ENCODE measurements at places on chromosomes 16 and 17.

GRCh38 chr16:55658898-55659420 lies 3.2 kb downstream of the SLC6A2 start:
- no peak for DNase-seq

- no peak for DNase-seq
Measured at GRCh38 chr16:15642557-15643047, 352 bp downstream of the MARF1 start.

DNA sequence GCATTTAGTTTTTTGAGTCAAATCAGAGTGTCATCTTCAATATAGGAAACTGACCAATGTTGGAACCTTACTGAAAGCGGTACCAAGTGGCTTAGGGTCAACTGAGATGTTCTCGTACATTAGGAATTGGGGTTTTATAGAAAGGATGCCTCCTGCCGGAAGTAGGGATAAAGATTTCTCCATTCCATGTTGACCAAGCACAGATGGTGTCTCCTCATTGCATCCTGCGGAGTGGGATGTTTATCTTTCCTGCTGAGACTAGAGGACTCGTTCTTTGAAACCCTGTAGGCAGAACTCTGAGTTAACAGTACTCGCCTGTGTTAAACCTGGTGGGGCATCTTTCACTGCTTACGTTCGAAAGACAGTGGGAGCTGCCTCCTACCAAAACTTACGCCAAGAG lies 1.4 kb downstream of the SHISA6 start:
- DNase-seq = no peak

DNA sequence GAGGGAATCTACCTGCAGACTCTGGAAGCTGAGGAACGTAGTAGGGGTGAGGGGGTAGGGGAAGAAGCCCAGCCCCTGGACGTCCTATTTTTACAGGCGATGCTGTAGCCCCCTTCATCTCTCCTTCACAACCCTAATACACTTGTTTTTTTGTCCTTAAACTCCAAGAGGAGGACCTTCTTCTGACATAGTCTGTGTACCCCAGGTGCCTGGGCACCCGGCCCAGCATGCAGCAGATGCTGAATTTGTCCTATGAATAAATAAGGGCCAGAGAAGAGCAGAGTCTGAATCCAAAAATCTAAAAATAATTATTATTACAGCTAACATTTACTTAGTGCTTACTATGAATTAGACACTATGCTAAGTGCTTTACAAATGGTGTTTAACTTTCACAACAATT lies 5.1 kb downstream of the KIF18B start:
- DNase-seq = no peak

GRCh38 chr17:40551091-40551878 lies 14.0 kb downstream of the CCR7 start:
- DNase-seq = peak; percentile 100

DNA sequence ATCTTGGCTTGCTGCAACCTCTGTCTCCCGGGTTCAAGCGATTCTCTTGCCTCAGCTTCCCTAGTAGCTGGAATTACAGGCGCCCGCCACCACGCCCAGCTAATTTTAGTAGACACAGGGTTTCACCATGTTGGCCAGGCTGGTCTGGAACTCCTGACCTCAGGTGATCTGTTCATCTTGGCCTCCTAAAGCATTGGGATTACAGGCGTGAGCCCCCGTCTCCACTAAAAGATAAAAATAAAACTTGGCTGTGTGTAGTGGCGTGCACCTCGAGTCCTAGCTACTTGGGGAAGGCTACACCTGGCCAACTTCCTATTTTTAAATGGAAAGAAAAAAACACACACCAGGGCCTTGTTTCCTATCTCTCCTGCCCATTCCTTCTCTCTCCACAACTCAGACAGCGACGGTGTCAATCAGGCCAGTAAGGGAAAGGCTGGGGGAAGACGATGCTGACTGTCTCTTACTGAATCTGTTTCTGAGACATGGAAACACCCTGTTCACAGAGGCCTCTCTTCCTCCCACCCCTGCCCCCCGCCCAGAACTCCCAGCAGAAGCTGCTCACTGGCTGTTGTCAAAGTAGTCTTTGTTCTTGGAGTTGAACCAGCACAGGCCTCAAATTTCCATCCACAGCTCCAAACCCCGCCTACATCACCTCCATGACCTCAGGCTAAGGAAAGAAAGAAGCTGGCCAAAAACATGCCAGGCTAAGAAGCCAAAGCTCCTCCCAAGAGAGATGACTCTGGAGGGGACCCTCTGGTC lies 96.6 kb downstream of the NXN start:
- DNase-seq = no peak

- DNase-seq = no peak
Measured at GRCh38 chr17:58303971-58304749, 23.4 kb upstream of the MPO start.

- DNase-seq = peak; percentile 31
Measured at GRCh38 chr16:27400751-27401620, 988 bp upstream of the IL21R start.

- DNase-seq = no peak
Measured at GRCh38 chr16:4561596-4561995, 5.5 kb downstream of the C16orf96 start.

DNA sequence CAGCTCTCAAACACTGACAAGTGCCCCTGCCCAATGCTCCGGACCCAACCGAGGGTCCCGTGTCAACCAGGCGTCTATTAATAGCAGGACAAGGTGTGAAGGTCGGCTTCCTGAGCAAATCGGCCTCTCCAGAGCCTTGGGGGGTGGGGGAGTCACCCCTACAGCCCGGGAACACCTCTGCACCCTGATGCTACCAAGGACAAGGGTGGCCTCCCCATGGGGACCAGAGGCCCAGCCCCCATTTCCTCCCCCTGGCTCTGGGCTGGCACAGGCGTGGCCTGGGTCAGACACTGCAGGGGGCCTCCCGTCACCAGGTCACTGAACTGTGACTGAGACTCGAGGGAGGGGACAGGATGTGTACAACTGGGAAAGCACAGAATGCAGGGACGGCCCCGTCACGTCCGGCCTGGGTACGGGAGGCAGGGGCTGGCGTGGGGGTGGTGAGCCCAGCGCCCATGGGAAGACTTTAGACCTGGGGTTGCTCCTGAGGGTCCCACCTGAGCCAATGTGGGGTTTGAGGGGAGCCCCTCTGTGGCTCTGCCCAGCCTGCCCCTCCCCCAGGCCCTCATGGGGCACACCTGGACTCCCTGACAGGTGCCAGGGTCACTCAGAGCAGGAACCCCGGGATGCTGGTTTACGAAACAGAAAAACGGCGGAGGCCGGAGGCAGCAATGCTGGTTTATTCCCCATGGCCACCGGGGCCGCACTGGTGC lies 579 bp upstream of the CYBA start:
- no peak for DNase-seq

DNA sequence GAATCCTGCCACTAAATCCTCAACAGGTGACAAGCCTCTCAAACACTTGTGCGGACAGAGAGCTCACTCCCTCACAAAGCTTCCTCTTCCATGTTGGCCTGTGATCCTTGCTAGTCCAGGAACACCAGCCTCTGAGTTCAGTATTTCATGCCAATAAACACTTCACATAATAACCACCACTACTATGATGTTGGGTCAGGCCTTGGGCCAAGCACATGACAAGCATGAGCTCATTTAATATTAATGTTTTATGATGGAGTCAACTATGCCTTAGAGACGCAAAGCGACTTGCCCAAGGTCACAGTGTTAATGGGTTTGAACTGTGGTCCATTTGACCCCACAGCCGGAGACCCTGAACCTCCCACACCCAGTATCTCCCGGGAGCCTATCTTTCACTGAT lies 129.1 kb downstream of the GAS7 start:
- no peak for DNase-seq

- no peak for DNase-seq
Measured at GRCh38 chr16:58196898-58197313, 1.0 kb downstream of the CSNK2A2 start.

GRCh38 chr16:84654238-84654637 lies 5.9 kb downstream of the KLHL36 start:
- DNase-seq = no peak

GRCh38 chr16:72228014-72228413 lies 56.1 kb upstream of the PMFBP1 start:
- DNase-seq = no peak

DNA sequence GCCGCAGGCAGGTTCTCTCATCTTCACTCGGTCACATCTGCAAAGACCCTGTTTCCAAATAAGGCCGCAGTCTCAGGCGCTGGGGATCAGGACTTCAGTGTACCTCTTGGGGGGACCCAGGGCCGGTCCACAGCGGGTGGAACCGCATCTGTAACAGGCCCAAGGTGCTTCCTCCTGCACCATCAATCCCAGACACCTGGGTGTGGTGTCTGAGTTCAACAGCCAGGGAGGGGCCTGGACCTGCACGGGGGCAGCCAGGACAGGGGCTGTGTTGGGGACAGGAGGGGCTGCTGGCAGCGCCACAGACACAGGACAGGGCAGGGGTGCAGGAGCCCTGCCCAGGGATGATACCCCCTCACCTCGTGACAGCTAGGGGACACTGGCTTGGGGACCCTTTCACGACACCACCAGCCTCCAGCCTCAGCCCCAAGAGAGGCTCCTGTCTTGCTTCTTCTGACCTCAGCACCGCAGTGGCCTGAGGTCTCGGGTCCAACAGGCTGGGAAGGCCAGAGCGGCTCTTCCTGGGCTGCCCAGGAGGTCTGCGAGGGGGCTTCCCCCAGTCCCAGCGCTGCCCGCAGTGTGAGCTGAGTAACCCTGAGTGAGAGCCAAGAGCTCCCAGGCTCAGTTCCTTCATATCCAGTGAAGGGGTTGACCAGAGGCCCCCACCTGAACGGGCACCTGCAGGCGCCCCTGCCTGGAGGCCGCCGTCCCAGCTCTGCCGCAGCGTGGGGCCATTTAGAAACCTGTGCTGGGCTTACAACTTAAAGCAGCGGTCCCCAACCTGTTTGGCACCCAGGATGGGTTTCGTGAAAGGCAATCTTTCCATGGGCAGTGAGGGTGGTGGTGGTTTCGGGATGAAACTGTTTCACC lies 30.7 kb upstream of the BAHCC1 start:
- DNase-seq = no peak

- DNase-seq = no peak
Measured at GRCh38 chr17:28949185-28950016, 1.9 kb downstream of the PHF12 start.

GRCh38 chr17:49000943-49001342 lies 3.8 kb downstream of the IGF2BP1 start:
- no peak for DNase-seq

DNA sequence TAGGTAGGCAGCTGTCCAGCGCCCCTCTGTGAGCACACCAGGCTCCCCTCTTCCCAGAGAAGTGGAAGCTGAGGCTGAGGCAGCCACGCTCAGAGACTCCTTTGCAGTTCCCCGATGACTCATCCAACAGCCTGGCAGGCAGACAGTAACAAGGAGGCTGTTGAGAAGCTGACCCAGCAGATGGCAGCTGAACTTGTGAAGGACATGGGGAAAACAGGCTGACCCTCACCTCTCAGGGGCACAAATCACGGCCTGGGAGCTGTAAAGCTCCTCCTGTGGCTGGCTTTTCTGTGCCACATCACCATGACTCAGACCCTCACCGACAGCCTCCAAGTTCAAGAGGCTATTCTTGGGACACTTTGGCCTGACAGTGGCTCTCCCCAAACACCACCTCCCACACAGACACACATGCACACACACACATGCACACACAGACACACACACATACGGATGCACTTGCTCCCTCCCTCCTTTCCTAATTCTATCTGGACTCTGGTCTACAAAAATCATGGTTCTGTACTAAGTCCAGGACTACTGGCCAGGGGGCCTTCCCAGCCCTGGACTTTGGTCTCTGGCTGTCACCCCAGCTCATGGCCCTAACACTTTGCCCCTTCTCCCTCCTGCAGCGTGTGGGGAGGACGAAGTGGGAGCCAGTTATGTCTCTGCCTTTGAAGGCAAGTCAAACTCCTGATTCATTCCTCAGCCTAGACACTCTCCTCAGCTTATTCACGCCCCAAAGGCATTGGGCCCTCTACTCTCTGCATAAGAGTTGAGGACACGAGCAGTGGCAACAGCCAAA lies 23.2 kb downstream of the MAP3K14 start:
- peak; percentile 75 for DNase-seq

- DNase-seq = no peak
Measured at GRCh38 chr16:88809676-88810165, 2.0 kb downstream of the APRT start.

DNA sequence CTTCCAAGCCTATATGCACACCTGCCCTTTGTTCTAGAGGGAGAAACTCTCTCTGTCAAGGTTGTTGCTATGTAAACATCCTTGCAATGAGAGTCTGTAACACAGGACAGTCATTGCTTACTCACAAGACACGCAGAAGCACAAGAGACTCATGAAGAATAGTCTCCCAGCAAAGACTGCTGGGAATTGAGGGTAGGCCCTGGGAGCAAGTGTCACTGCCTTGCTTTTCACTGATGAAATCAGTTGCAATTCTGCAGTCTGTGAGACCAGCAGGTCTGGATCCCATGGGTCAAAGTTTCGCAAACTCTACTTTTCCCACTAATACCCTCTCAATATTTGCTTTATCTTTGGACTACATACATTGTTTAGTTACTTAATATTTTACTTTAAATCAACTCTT lies 177.4 kb downstream of the FTO start:
- peak; percentile 71 for DNase-seq

DNA sequence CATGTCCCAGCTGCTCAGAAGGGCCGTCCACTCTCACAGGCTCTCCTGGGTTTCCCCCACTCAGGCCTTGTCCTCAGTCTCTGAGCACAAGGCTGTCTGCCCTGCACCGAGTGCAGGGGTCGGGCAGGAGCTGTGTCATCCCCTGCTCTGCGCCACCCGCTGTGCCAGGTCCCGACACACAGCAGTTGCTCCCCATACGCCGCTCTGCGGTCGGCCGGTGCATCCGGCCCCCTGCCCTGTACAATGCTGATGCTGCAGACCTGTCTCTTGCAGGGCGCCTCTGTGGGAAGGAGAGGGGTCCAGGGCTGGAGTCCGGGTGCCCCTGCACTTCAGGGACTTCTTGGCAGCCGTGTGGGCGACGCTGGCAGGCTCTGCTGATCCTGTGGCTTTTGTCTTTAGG lies 6.1 kb downstream of the TSC2 start:
- DNase-seq = no peak

GRCh38 chr17:59964482-59965328 lies at the start of gene RNFT1:
Gene RNFT1 (minus strand): TSS chr17:59964740. CDS start chr17:59964663, 77 bp downstream.
- no peak for DNase-seq

Measured in AG09309 (cell line).